ENCODE measurements at places on chromosomes 5 and 9.

GRCh38 chr9:133445293-133445969 lies 14.3 kb upstream of the CACFD1 start:
- no peak for ATAC-seq

DNA sequence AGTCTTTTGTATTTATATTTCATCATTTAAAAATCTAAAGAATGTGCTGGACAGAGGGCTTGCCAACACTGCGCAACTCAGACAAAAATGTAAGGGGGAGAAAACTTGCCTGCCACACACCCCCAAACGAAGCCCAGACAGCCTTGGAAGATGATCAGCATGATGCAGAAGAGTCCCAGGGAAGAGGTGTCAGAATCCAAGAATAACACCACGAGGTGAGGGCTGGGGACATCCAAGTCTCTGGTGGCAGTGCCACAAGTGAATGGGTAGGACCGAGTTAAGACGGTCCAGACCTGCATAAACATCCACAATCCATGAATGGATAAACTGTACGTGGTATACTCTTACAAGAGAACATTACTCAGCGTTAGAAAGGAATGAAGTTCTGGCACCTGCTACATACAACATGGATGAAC lies 10.4 kb downstream of the EPB41L4B start:
- ATAC-seq: no peak

GRCh38 chr9:860706-861105 lies 19.2 kb downstream of the DMRT1 start:
- no peak for ATAC-seq

DNA sequence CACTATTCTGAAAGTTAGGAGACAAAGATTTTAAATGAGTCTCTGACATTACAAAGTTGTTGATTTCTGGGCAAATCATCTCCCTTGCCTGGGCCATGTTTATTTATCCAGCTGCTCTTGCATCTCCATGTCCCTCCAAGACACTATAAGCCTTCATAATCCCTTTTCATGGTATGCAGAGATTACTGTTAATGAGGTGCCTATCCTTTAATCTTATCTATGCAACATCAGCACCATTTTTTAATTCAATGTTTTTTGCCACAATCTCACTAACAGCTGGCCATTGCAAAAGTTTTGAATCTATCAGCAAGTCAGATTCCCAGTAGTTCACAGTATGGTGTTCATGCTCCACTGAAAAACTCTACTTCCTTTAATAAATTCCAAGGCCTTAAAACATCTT lies 108.5 kb upstream of the PTPRD start:
- no peak for ATAC-seq

DNA sequence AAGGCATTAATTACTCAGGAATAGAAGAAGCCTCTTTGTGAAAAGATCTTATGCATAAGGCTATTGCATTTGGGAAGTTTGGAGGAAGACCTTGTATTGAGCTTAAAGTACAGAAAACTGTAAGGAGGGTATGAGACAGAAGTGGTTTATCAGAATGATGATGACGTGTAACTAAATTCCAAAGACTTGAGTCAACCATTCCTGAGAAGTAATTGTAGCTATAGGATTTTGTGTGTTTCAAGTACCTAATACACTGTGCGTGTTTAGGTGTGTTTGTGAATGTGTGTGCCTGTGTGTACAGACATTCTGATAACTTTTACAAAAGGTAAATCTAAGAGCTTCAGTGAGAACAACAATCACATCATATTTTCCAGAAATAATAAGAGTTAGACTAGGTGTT lies 46.5 kb upstream of the IRX2 start:
- ATAC-seq: no peak

DNA sequence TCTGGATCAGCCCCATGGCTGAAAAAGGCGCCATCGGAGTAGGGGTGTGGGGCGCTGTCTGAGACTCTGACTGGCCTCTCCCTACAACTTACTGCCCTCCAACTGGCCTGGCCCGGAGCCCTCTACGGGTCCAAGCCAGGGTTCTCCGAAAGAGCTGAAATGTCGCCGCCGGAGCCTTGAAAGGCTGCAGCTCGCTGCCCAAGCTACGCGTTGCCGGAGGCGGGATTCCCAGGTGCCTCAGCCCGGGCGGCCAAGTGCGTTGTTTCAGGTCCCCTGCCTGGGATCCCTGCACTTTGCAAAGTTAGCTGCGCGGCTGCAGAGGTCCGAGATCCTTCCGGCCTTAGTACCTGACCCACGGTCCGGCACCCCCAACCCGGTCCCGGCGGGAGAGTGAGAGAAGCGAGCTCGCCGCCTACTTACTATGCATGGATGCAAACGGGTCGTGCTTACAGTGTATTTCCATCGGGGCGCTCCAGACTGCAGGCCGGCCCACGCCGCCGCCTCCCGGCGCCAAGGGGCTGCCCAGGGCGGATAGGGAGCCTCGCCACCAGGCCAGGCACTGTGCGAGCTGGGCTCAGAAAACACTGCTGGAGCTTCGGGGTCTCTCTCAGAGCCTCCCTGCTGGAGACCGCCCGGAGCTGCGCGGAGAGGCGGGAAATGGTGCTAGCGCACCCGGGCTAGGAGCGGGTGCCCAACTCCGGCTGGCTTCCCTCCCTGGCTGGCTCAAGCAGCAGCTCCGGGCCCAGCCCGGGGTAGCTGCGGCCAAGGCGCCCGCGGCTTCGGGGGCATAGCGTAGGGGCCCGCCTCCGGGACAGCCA lies 7.7 kb downstream of the PAX5 start:
- ATAC-seq: no peak

GRCh38 chr9:12666813-12667212 lies 26.4 kb upstream of the TYRP1 start:
- ATAC-seq: no peak

DNA sequence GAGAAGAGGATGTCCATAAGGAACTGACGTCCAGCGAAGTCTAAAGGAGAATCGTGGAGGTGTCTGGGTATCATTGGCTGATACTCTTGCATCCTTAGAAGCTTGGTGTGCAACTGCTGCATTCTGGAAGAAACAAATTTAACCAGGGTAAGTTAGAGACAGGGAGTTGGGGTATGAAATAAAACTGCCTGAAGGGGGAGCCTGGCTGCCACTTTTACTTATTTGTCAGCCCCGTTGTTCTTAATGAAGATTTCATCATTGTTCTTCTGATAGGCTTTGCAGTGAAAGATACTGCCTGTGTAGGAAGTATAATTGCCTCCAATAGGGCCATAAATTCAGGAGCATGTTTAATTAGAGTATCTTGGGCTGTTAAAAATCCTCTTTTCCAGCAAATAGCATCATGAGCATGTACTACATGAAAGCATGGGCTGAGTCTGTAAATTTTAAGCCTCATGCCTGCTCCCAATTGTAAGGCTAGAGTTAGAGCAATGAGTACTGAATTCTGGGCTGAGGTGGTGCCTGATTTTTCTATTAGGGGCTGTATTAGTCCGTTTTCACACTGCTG lies 1264.5 kb upstream of the ACO1 start:
- ATAC-seq: peak; percentile 39

- ATAC-seq: no peak
Measured at GRCh38 chr5:169410996-169411783, 110.3 kb upstream of the SLIT3 start.

- ATAC-seq: no peak
Measured at GRCh38 chr9:755454-756381, 85.8 kb upstream of the DMRT1 start.

GRCh38 chr9:81665322-81665871 lies 23.9 kb downstream of the TLE1 start:
- no peak for ATAC-seq

- no peak for ATAC-seq
Measured at GRCh38 chr5:89105171-89105695, 222.2 kb upstream of the MEF2C start.

DNA sequence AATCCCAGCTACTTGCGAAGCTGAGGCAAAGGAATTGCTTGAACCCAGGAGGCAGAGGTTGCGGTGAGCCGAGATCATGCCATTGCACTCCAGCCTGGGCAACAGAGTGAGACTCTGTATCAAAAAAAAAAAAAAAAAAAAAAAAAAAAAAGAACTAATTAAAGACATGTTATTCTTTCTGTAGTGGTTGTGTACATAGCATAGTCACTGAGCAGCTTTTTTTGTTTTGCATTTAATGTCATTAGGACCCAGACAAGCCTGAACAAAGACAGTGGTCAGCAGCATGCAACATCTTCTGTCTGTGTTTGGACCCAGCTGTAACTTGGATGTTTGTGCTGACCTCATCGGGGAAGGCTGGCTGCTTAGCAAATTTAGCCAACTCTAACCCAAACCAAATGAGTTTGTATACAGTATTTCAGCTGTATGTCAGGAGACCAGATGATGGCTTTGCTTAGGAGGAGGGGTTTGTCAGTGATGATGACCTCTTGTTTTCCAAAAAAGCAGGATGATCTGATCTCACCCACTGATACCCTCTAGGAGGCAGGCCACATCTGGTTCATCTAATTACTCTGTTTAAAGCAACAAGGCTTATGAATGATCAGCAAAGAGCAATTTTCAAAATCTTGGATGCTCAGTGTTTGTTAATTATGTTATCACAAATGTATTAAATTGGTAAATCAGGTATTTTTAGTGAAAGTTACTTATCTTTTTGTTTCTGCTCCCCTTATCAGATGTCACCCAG lies 39.5 kb downstream of the SNCAIP start:
- ATAC-seq: no peak

DNA sequence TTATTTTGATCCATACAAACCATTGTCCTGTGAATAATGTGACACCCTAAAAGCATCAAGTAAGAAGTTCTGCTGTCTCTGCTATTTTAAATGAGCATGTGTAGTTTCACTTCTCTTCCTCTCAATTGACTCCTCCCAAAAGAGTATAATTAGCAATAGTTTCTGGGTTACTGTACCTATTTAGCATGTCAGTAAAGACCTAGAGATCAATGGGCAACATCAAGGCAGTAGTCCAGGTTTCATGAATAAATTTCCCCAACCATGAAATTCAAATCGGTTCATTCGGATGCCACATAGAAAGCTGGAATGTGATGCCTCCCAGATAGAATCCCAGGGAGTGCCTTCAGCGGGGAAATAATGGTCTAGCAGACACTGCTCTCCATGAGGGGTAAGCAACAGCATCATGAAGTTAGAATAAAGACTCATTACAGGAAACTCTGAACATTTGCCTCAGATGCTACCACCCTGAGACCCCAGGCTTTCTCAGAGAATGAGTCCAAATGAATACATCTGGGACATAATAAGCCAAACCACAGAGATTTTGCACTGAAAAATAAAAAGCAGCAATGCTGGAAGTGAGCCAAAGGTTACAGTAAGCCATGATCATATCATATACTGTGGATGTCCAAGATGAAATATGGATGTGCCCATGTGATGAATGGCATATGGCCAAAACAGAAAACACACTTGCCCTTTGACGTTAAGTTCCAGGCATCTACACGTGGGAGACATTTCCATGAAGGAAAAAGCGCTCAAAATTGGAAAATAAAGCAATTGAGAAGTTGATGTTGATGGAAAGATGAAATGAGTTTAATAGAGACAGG lies 1107.0 kb upstream of the SEMA6A start:
- no peak for ATAC-seq

Measured in stimulated activated memory B cell treated with anti-CD40 and anti-IgM and Interleukin-4, amounts not matched to agents 10 μg/mL and 1 μg/mL and 100 μg/mL, for 72 hours (primary cell).